Ovary (tissue), 10 donors: ENCODE measurements at places on chromosomes 13 and 19. TPM values are rescaled to one million over a fixed set of nuclear protein-coding genes. Genes with fewer than 3 reads are reported as not detected.

The VSTM1 gene
- not detected for polyA plus RNA-seq

GRCh38 chr19:7928741-7929701 is 3.1 kb upstream of the CTXN1 start:
- DNase-seq: peak; percentile 83

DNA sequence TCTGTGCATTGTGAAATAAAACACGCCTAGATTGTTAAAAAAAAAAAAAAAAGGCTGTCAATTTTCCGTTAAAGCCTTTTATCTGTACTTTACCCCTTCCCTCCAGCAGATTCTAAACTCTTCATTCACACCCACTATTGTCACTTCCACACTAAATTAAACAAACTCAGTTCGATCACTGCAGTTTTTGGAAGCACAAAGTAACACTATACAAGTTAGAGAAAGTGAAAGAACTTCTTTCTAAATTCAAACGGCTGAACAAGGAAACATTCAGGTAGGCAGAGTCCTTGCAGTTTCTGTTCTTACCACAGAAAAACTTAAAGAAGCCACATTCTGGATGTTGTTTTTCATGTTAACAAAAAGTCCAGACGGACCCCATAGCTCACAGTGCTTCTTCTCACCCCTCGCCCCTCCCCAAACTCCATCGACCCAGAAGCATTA is 27.5 kb upstream of the UBE2L5 start:
- DNase-seq: no peak

GRCh38 chr19:30325676-30326392 is 46.4 kb upstream of the ZNF536 start:
- DNase-seq: no peak

DNA sequence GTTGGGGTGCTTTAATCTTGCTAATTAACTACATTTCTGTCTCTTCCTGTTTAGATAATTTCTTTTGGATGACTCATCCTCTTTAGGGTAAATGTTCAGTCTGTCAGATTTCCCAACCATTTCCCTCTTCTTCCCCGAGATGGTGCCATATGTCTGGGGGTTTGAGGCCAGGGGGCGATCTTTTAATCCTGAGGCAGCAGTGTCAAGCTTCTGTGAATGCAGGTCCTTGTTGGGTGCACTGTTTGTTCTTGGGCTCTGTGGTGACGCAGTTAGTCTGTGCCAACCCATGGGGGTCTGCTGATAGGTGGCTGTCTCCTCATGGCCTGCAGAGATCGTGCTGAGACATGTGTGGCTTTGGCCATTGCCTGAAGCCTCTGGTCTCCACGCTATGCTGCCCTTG is 420.4 kb downstream of the NDFIP2 start:
- no peak for DNase-seq
